ENCODE measurements at places on chromosomes 2 and 18.
A peak's percentile ranks its signal among the peaks of the same experiment; 100 is the strongest.

DNA sequence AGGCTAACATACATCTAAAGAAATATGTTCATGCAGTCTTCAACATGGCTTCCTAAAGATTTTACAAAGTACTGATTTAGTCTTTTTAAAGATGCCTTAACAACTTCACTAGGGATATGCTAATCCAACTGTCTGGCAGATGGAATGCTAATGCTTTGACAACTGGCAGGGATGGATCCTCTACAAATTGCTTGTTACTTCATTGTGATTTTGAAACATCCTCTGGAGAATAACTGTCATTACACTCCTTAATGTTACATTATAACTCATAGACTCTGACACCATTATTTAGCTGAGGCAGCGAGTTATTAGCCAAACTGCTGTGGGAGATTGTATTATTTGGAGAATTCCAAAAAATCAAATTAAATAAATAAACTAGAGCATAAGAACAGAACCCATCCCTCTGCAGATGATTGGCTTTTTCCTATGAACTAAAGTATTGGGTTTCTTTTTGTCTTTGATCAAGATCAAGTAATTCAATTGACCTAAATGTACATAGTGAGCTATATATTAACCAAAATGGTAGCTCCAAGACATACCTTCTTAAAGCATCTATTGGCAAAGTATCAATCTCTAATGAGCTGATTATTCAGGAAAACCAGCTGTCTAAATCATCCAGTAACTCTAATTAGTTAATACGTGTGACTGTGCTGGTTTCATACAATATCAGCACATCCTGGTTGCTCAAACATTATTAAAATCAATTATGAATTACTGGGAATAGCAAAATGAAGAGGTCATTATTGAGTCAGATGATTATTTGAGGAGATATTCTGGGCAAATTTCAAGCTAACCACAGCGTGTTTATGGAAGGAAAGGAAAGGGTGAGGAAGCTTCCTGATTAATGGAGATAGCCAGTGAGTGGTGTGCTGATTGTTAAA is 321.3 kb upstream of the TFPI start:
- DNase-seq: no peak

DNA sequence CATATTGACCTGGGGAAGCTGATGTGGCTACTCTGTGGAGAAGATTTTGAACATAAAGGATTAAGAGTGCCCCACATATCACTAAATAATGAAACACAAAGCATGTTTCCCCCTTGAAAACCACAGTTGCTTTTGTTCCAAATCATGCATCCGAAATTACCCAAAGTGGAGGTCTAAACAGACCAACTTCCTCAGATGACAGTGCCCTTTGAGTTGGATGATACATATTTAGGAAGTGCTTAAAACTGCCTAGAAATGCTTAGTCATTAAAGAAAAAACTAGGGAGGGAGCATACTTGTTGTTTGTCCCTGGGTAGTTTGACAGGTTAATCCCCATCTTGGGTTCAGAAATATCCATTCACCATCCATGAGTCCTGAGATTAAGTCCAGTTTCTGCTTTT is 1070.3 kb downstream of the SUCLG1 start:
- DNase-seq: no peak

DNA sequence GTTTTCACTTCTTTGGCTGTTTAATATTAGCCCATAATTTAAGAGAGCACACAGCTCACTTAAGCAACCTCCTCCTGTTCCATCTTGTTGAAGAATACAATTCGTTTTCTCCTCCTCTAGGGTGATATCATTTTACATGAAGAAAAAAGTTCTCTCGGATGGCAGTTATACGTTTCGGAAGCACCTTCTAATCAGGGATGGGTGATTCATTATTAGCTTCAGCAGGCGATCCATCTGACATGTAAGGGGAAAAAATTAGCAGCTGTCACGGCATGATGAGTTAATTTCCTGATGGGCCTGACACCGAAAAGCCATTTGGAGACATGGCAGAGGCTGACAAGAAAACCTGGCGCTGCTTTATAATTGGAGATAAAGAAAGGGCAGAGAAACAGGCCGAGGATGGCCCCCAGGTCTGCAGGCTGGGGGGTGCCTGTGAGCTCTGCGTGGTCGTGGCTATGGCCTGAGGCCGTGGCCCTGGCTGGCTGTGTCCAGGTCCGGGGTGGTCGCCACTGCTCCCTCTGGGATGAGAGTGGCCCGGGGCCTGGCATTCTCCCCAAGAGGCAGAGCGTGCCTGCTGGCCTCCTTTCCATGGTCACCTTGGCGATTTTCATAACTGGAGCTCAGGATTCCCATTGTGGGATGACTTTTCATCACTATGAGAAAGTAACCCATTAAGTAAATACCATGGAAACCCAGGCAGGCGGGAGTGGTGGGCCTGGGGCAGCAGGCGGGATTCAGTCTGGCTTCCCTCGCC is 140.1 kb downstream of the PTGR3 start:
- DNase-seq: no peak

- DNase-seq: no peak
These were observed 227.7 kb downstream of the ARHGAP15 start for GRCh38 chr2:143356736-143357446.

DNA sequence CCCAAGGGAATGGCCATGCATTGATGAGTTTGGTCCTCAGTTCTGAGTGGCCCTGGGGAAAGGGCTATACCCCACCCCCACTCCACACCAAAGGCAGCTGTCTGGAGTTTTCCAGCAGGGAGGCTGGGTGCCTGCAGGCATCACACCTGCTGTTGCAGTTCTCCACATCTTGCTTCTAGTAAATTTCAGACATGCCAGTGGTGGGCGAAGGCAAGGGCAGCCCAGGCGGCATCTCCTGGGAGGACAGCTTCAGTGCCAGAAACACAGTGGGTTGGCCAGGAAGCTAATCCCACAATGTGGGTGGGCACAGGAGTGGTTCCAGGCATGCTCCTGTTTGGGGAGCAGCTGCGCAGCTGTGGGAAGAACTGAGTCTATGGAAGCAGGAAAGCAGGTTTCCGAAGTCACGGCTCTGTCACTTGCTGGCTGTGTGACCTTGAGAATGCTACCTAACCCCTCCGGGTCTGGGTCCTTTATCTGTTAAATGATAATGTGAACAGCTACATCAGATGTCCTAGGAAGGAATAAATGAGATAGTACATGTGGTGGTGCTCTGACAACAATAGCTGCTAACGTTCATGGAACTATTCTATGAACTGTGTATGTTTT is 84.6 kb upstream of the SPTBN1 start:
- no peak for DNase-seq

DNA sequence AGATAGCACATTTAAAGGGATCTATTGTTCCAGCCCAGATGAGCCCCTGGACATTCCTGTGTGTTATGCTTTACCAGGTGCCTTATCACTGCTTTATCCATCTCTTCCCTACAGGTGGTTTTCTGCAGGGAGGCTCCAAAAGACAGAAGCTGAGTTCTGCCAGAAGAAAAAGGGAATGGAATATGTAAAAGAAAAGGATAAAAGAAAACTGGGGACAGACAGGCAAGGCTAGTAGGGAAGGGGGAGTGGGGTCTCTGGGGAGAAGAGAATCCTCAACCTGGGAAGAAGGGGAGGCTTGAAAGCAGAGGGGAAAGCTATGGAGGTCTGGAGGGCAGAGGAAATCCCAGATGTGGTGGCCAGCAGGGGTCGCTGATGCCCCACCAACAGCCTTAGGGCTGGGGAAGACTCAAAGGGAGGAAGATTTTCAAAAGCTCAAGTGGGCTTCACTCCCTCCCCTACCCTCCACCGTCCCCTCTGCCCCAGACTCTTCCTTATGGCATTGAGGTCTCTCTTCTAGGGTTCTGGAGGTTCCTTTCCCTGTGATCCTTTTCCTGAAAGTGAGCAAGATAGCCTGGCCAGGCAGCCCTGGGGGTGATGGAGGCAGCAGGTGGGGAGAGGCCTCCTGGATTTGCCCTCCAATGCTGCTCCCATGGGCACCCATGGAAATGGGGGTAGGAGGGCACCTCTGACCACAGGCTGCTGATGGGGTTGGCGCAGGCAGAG is 178.1 kb upstream of the PKDCC start:
- DNase-seq: peak; percentile 58

GRCh38 chr2:218727502-218728165 is 17.0 kb downstream of the TTLL4 start:
- no peak for DNase-seq

GRCh38 chr18:35348001-35348400 is 3.8 kb upstream of the ZNF24 start:
- DNase-seq: no peak

- no peak for DNase-seq
These were observed 33.8 kb upstream of the TMEM17 start for GRCh38 chr2:62539606-62540407.

GRCh38 chr2:28219758-28220368 is 172.8 kb upstream of the FOSL2 start:
- DNase-seq: no peak
